ENCODE measurements at places on chromosomes 5 and 9.

DNA sequence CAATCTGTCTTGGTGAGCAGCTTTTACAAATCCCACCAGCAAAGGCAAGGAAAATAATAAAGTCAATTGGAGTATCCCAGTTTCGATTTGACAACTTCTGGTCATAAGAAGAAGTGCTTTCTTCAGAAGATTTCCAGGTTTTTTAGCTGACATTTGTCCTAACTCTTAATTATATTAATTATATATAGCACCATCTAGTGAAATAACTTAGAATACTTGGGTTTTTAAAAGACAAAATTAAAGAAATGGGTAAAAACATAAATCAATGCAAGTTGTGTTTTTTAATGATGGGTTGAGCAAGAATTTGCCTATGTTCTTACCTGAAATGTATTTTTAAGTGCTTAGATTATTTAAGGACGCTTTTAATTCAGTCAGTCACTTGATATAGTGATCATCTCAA, 421.8 kb downstream of the ACTL7B start:
- DNase-seq, result no peak

- DNase-seq, result no peak
These were observed 226.6 kb downstream of the CD180 start for GRCh38 chr5:66969963-66970362.

GRCh38 chr5:6452622-6453504, 4.2 kb downstream of the UBE2QL1 start:
- no peak for DNase-seq

DNA sequence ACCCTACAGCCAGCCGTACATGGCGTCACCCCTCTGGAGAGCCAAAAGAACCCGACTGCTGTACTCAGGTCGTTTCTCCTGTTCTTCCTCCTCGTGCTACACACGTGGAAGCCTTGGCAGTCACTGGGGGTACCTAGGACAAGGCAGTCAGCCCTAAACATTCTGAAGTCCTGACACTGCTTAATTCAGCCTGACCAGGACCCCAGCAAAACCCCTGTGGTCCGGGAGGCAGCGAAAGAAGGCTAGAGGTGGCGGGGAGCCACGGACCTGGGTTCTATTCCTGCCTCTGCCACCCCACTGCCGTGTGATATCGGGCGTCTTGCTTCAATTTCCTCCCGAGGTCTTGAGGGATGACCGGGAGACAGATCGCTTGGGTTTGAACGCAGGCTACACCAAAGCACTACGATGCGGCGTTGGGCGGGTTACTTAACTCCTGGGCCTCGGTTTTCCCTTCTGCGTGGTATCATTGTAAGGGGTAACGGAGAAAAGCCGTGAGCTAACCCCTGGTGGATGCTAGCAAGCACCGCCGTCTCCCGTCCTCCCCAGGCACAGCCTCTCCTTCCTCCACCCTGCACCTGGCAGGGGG, 429 bp upstream of the ARL10 start:
- DNase-seq, result no peak

GRCh38 chr9:120864719-120865118, 12.3 kb downstream of the PHF19 start:
- DNase-seq, result no peak

DNA sequence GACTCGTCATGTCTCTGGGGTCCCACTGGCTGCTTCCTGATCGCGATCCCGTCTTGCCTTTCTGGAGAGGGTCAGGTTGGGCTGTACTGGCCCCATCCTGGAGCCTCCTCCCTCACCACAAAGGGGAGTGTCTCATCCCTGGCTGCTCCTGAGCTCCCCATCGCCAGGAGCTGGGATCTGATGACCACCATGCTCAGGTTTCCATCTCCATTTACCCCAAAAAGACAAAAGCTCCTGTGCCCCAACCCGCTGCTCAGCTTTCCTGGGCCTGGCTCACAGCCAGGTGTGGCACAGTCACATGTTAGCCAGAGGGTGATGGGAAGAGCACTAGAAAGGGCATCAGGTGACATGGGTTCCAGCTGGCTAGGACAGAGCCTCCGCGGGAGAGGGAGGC, 47.3 kb upstream of the CDKN2AIPNL start:
- DNase-seq, result no peak

- DNase-seq, result peak; percentile 99
These were observed 803 bp downstream of the C9orf152 start for GRCh38 chr9:110207071-110207641.

- DNase-seq, result no peak
These were observed 781 bp upstream of the MYOZ3 start for GRCh38 chr5:150660108-150660831.

DNA sequence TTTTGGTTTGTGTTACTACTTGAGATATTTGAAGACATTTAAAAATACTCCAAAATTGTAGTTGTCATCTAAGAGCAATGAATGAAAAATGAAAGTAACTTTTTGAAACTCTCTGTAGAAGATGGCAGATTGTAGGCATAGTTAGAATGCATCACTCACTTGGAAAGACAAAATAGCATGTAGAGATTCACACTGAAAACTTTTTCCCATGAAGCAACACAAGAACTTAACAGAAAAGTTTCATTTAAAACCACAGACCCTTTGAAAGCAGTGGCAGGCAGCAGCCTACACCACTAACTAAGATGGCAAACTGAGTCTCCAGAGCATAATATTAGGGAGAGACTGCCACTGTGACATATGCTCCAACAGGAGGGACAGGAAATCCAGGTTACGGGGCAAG, 18.9 kb upstream of the FAM174A start:
- DNase-seq, result no peak

DNA sequence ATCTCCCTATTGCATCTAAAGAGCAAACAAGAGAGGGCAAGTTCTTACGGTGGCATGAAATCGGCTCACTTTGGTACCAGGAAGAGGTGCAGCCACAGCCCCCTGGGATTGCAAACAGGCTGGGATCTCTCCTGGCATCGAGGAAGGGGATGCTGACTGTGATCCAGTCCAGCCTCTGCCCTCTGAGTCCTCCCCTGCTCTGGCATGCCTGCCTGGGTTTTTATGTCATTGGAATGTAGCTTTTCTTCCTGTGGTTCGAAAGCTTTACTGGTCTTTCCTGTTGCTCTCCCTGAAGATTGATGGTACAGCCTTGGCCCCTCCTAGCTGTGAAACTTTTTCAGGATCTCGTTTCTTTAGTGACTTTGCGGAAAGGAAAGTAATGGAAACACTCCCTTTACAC, 6.6 kb downstream of the SLC46A2 start:
- DNase-seq, result no peak

DNA sequence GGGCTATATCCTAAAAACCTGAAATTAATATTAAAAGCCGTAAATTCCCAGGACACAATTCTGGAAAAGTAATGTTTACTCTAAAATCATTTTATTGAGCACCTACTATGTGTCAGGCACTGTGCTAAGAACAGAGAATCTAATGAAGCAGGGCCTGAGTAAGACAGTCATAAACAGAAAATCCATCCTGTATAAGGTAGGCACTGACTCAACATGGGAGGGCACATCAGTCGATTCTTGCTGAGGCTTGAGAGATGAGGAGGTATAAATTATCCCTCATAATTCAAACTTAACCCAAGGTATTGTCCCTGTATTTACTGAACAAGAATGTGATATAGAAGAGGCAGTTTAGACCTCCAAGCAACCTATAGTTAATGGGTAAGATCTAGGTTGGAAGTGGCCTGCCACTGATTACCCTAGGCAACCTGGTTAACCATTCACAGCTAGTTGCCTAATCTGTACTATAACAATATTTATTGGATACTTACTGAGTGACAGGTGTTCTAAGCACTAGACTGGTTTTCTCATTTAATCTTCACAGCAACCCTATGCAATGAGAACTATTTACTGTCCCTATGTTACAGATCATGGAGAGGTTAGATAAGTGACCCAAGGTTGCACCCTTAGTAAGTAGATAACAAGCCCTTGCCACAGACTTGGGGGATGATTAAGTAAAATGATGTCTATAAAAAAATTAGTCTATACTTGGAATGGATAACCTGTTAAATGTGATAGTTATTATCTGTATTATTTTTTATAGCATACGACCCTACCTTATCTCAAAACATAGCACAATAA, 317.7 kb downstream of the PDE4D start:
- no peak for DNase-seq

DNA sequence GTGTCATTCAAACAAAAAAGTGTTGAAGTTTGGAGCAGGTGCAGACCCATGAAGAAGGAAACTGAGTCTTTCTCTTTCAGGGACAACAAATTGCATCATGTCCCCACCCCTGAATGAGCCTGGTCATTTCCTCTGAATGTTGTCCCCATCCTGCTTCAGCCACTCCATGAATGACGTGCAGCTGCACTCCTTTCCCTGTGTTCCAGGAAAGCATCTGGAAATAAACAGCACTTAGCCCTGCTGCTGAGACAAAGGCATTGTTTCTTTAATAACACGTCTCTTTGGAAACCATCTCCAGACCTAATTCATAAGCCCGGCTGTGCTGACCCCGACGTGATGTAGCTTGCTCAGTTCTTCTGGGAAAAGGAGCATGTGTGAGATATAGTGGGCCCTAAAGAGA, 682.3 kb downstream of the BRINP1 start:
- DNase-seq, result no peak

DNA sequence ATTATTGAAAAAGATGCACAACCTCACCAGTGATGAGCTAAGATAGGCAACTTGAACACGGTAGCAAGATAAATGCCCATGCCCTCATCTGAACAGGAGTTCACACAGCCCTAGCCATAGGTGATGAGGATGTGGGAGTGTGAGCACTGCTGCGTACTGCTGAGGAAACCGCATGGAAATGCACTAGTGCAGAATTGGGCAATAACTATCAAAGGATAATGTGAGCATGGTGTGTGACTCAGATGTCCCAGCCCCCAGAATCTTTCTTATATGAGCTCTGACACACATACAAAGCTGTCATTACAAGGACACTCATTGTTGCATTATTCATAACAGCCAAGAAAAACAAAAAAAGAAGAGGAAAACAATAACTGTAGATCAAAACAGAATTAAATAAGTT, 521.2 kb downstream of the IRX1 start:
- no peak for DNase-seq

DNA sequence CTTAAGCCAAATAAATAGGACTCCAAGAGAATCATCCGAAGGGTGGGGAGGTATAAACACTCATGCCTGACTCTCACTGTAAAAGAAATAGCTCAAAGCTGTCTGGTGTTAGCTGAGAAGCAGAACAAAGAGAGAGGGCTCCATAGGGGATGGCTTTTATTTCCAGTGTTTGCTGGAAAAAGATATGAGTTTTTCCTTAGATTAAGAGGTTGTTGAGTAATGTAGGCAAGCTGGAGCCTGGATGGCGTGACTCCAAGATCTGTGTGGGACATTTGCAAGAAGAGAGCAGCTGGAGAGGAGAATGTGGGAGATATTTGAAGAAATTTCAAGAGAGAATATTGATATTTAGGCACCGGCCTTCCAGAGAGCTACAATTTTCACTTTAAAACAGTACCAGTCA, 793.7 kb upstream of the RGMB start:
- DNase-seq, result no peak

DNA sequence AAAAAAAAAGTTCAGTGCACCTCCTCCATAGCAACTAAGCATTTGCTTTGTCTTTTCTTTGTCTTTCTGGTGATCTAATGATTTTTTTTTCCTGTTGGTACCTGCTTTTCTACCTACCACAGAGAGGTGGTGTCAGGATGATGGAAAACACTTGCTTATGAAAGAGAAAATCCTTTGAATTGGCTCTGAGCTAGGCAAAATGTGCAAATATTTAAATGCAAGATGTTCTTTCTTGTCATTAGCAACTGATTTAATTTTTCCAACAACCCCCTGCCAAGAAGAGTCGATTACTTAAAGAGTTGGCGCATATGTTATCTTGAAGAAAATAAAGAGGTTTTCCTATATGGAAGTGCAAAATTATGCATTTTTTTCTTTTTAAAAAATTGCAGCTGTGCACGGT, 37.7 kb downstream of the TNC start:
- no peak for DNase-seq

DNA sequence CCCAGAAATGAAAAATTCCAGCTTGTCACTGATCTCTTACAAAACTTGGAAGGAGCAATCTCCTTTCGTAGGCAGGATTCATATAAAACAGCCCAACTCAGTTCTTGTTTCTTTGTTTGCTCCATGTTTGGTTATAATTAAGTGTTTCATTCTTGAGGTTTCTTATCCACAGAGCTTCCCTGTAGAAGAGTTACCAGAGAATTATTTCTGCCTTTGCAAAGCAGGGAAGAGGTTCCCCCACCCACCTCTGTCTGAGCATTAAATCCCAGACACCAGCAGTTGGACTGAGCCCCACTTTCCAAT, 34.1 kb upstream of the RAI14 start:
- DNase-seq, result no peak

DNA sequence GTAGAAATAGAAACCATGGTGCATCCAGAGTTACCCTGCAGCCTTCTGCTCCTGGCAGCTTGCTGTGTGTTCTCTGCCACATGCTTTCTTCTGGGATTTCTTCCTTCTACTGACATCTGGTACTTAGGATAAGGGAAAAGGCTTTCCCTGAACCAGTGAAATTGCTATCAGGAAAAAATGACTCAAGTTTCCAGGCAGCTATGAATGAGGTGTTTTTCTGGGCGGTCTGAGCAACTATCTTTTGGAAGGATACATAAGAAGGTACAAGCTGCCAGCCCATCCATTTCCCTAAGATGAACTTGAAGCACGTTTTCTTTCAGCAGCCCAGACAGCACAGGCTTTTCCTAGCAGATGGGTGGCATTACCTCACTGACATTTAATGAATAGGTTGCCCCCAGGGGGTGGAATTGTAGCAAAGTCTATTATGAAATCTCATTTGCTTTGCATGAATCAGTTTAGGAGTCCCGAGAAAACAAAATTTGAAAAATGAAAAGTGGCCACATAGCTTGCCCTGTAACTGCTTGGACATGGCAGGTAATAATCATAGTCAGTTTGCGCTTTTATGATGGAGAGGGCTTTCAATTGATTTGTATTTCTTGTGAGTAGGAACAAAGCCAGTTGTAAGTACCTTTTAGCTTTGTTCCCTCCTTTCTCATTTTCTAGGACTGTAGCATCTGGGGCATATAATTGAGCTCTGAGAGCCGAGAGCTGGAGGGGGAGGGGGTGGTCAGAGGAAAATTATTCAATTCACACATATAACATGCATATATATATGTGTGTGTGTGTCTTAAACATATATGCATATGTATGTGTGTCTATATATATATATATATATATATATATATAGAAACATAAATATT, 108.5 kb downstream of the C9orf152 start:
- no peak for DNase-seq
